ENCODE measurements at places on chromosomes 1 and 21.

DNA sequence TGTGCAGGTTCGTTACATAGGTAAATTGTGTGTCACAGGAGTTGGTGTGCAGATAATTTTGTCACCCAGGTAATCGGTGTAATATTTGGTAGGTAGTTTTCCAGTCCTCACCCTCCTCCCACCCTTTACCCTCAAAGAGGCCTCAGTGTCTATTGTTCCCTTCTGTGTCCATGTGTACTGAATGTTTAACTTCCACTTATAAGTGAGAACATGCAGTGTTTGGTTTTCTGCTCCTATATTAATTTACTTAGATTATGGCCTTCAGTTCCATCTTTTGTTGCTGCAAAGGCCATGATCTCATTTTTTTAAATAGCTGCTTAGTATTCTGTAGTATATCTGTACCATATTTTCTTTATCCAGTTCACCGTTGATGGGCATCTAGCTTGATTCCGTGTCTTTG, 87.3 kb downstream of the RPS6KC1 start:
- DNase-seq: no peak

GRCh38 chr1:218640173-218640572, 295.0 kb downstream of the TGFB2 start:
- DNase-seq: no peak

DNA sequence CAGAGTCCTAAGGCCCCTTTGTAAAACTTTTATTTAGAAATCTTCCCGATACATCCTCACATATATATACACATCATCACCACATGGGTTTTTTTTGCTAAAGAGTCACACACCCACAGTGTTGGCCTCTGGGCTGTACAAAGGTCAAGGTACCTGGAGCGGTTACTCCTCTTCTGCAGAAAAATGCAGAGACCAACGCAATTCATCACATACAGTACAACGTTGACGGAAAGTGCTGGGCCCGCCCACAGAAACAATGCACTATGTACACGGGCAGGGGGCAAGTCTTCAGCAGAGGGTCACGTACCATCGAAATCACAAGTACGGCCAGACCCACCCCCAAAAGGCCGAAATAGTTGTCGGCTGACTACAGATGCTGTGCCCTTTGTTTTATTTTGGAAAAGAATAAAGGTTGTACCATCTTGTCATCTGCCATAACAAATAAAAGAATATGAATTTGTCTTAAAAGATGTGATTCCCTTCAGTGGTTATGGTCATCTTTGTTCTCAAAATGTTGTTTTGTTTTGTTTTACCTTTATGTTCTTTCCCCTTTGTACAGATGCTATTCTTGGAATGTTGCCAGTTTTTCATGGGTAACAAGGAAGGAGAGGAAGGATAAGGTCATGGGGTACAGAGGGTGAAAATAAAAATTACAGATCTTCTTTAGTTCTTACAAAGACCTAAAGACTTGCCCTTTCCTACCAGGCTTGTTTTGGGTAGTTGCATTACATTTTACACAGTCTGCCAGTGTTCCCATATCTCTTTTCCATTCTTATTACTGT, 15.6 kb downstream of the TAL1 start:
- DNase-seq: no peak

DNA sequence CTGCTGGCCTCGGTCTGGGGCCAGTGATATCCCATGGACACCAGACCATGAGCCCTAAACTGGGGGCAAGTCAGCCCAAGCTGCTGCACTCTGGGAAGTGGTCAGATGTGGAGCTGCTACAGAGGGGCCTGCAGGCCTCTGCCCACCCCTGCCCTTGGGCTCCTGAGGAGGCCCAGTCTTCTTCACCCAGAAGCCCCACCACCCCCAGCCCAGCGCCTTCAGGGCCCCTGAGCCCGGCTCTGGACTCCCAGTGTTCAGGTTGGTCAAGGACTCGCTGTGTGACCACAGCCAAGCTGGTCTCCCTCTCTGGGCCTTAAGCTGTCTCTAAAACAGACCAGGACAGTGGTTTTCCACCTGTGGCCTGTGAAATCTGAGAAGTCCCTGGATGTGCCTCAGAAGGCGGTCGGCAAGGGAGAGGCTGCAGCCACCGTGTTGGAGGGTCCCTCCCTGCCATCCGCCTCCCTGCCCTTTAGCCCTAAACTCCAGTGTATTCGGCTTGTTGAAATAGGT, 79.7 kb upstream of the TMEM51 start:
- DNase-seq: no peak

DNA sequence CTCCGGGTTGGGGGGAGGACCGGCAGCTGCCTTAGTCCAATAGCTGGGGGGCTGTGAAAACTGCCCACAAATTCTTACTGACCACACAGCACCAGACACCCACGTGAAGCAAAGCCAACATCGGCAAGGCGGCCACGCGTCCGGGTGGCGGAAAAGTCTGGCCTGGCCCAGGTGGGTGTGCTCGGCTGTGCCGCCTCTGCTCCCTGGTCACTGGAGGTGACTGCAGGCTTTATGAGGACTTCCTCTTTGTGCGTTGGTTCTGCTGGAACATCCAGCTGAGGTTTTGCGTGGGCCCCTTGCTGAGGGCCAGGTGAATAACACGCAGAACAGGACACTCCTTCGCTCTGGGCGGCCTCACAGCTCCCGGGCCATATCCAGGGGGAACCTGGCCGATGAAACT, 35.4 kb downstream of the FAAP20 start:
- no peak for DNase-seq

DNA sequence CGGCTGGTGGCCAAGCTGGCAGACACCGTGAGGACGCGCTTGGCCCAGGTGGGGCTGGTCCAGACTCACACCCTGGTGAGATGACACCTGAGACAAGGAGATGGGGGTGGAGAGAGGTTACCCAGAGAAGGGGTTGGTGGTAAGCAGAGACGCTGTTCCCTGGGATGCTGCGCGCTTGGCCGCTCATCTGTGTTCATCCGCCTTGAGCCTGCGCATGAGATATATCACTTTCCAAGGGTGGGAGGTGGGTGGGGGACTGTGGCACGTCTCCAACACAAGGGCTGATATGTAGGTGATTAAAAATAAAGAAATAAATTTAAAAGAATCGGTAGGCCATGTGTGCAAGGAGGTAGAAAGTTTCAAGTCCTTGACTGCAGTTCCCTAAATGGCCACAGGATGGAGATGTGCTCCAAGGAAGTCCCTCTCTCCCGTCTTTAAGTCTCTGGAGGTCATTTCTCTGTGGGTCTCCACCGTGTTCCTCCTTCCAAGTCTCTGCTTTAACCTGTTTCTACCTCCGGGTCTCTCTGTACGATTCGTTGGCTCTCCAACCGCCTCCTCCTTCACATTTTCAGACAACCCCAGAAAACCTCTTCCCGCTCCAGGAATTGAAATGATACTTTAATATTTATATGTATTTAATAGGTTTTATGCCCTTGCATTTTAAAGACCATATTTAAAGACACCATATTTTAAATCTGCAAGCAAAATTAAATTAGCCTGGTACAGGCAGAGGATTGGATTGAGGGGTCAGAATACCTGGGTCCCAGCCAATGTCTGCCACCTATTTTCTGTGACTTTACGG, 4.5 kb downstream of the TTC24 start:
- peak; percentile 82 for DNase-seq

- no peak for DNase-seq
Measured at GRCh38 chr1:9070486-9070885, 1.1 kb upstream of the SLC2A5 start.

GRCh38 chr21:44532712-44533111, 7.3 kb downstream of the KRTAP10-1 start:
- no peak for DNase-seq

DNA sequence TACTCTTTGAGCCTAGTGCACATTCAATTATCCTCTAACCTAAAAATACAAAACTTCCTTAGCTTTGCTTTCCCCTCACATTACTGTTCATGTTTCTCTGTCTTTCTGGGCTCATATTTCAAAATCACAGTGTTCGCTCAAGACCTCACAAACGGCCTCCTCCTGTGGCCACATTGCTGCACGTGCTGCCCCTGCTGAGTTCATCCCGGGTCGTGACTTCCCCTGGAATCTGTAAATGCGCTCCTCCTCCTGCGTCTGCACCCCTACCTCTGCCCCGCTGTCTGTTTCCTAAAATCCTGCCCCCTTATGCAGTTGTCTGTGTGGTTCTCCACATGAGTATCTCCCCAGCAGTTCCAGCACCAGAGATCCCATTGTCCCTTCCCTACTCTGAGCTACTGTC, 45.5 kb upstream of the RAVER2 start:
- no peak for DNase-seq

DNA sequence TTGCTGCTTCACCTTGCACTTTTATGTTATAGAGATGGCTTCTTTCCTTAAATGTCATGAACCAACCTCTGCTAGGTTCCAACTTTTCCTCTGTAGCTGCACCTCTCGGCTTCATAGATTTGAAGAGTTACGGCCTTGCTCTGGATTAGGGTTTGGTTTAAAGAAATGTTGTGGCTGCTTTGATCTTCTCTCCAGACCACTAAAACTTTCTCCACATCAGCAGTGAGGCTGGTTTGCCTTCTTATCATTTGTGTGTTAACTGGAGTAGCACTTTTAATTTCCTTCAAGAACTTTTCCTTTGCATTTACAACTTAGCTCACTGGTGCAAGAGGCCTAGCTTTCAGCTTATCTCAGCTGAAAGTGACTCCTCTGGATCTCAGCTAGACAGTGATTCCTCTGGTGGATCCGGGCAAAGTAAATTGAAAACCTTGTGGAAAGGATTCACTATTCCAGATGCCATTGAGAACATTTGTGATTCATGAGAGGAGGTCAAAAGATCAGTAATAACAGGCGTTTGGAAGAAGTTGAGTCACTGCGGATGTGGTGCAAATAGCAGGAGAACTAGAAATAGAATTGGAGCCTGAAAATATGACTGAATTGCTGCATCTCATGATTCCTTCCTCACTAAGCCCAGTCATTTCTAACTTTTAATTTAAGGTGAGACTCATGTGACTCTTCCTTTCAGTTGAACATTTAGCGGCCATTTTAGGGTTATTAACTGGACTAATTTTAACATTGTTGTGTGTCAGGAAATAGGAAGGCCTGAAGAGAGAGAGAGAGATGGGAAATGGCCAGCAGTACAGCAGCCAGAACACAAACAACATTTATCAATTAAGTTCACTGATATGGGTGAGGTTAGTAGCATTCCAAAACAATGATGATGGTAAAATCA, 16.2 kb upstream of the RGS1 start:
- DNase-seq: peak; percentile 95

DNA sequence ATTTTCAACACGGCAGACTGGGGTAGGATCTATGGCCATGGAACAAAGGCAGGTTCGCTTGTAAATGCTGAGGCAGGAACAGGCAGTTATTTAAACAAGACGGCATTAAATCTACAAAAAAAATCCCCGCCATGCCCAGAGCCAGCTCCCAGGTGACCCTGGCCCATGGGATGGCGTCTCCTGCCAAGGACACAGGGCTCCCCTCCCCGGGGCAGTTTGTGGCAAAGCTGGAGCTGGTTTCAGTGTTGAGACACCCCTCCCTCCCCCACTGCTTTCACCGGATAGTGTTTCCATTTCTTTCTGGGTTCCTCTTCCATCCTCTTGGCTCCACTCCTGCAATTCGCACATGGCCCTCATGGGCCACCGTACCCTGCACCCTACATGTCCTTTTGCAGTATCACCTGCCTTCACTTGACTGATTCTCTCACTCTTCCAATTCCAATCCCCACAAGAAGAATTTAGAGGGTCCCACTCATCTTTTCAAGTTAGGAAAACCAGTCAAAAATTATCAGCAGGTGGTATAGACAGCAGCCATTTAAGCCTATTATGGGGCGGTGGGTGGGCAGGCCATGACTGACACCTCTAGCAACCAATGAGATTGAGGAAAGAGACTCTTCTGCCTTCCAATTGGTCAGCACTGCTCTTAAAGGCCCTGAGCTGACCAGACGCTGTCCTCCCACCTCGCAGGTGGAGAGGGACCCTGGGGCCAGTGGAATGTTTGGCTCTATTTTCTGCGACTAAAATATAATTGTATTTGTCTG, 52.0 kb downstream of the OLIG1 start:
- peak; percentile 1 for DNase-seq

DNA sequence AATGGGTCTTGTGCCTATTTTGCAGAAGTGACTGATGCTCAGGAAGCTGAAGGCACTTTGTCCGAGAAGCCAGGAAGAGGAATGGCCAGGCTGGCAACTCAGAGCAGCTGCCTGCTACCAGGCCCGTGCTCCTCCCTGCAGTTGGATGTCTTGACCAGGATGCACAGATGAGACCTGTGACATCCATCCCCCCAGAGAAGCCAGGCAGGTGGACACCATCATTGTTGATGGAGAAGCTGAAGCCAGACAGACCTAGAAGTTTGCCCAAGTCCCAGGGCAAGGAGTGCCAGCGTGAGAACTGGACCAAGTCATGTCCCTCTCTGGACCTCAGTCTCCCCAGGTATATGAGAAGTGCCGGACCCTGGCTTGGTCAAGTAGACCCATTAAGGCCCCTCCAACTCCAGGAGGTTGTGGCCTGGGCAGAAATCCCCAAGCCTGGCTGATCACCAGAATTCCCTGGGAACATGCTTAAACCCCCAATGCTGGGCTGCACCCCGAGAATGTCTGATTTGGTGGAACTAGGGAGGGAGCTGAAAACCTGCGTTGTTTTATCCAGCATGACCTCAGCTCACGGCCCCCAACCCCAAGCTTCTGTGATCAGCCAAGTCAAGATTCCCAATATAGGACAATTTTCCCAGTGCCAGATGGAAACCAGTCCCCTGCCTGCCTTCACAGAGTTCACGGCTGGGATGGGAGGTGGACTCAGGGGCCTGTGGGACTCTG, 82.4 kb downstream of the CAMK2N1 start:
- no peak for DNase-seq

DNA sequence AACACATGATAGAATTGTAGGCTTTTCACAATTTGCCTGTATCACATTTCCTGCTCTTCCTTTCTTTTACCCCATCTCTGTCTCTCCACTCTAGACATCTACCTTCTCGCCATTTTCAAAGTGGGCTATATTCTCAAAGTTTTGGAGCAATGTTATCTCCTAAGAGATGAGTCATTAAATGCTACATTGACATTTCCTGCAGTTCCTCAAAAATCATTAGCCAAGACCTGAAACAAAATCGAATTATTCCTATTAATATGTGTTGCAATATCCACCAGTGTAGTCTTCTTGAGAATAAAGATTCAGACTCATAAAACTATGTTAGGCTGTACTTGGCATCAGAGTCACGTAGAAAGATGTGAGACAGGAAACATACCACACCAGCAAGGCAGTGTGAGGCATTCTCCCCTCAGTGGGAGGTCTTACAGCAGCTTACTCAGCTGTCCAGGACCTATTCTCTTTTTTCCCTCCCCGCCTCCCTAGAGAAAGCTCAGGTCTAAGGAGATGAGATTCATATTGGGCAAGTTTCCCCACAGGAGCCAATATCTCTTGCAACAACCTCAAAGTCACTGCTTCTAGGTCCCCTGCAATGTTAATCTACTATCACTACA, 38.8 kb downstream of the FRRS1 start:
- peak; percentile 92 for DNase-seq

GRCh38 chr1:24283326-24284155, 35.6 kb upstream of the GRHL3 start:
- DNase-seq: peak; percentile 70
